Memory B cell (primary cell): ENCODE measurements at places on chromosomes 11 and 22.

- peaks cover 12% of the 10 kb centered on the region for H3K36me3 ChIP-seq
- H3K27ac ChIP-seq = no peak overlapping the region
- peak overlapping the region; percentile 76 for H3K4me3 ChIP-seq
- DNase-seq = no peak
These were observed 15.7 kb upstream of the CDKN1C start for GRCh38 chr11:2901196-2901796.

DNA sequence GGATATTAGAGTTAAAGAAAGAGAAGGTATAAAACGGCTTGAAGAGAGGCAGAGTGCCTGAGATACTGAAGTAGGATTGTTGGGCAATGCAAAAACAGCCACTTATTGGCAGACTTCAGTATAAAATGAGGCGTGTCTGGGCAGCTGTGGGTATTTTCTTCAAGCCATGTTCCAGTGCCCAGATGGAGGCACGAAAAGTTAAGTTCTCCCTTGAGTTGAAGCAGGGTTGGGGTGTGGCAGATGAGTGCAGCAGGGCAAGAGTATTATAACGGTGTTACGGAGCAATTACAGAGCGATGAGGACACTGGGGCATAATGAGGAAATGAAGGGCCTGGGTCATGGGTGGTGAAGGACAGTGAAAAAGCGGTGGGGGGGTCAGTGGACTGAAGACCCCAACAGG, 73.7 kb upstream of the CREB3L1 start:
- no peak overlapping the region for H3K4me3 ChIP-seq
- peaks cover 31% of the 10 kb centered on the region for H3K27me3 ChIP-seq
- no peaks in the 10 kb centered on the region for H3K4me1 ChIP-seq
- DNase-seq = no peak

- no peak overlapping the region for H3K27ac ChIP-seq
- peaks cover 31% of the 10 kb centered on the region for H3K4me1 ChIP-seq
- H3K27me3 ChIP-seq = no peaks in the 10 kb centered on the region
- DNase-seq = no peak
- peaks cover 11% of the 10 kb centered on the region for H3K36me3 ChIP-seq
- H3K4me3 ChIP-seq = no peak overlapping the region
These were observed 11.3 kb downstream of the MAML2 start for GRCh38 chr11:96331699-96332116.

DNA sequence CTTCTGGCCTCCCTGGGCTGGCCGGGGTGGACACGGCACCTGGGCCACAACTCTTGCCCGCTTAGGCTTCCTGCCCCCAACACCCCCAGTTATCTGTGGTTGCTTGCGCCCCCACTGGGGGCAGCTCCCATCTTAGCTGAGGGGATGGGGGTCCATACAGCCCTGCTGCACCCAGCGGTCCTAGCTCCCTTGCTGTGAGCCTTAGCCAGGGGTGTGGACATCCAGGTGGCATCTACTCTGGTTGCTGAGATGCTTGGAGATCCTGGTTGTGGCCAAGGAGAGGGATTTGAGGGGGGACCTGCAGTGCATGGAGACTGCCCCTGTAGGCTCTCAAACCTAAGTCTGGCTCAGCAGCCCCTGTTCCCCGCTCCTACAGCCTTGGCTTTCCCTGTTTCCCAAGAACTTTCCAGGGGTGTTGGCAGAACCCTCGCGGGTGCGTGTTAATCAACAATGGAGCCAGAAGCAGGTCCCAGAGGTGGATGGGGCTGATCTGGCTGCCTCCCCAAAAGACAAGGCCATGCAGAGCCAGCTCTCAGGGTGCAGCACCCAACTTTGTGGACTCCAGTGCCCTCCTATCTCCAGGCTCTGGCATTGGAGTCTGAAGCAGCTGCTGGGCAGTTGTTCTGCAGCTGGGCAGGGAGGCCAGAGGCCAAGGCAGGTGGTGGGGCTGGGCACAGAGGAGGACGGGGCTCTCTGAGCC, 3.3 kb downstream of the KCNQ1 start:
- H3K4me1 ChIP-seq = peaks cover 24% of the 10 kb centered on the region
- H3K27me3 ChIP-seq = no peaks in the 10 kb centered on the region
- peak overlapping the region; percentile 88 for H3K4me3 ChIP-seq
- no peaks in the 10 kb centered on the region for H3K36me3 ChIP-seq
- no peak for DNase-seq

GRCh38 chr11:24124876-24125275, 372.0 kb upstream of the LUZP2 start:
- H3K4me3 ChIP-seq = no peak overlapping the region
- no peaks in the 10 kb centered on the region for H3K36me3 ChIP-seq
- no peaks in the 10 kb centered on the region for H3K4me1 ChIP-seq
- no peaks in the 10 kb centered on the region for H3K27me3 ChIP-seq
- DNase-seq = no peak

- peaks cover 16% of the 10 kb centered on the region for H3K4me1 ChIP-seq
- H3K36me3 ChIP-seq = peaks cover 57% of the 10 kb centered on the region
- peak overlapping the region; percentile 96 for H3K27ac ChIP-seq
- no peaks in the 10 kb centered on the region for H3K27me3 ChIP-seq
- DNase-seq = no peak
- no peak overlapping the region for H3K4me3 ChIP-seq
These were observed 14.5 kb downstream of the AHNAK start for GRCh38 chr11:62532096-62532495.

- H3K36me3 ChIP-seq = no peaks in the 10 kb centered on the region
- H3K27me3 ChIP-seq = peaks cover 2% of the 10 kb centered on the region
- no peak for DNase-seq
- no peak overlapping the region for H3K27ac ChIP-seq
These were observed 496.4 kb downstream of the NTM start for GRCh38 chr11:131866535-131867400.

GRCh38 chr11:70537576-70538571, 139.5 kb downstream of the CTTN start:
- no peak overlapping the region for H3K27ac ChIP-seq
- no peak for DNase-seq
- peaks cover 4% of the 10 kb centered on the region for H3K27me3 ChIP-seq
- H3K4me1 ChIP-seq = no peaks in the 10 kb centered on the region
- H3K36me3 ChIP-seq = peaks cover 3% of the 10 kb centered on the region

DNA sequence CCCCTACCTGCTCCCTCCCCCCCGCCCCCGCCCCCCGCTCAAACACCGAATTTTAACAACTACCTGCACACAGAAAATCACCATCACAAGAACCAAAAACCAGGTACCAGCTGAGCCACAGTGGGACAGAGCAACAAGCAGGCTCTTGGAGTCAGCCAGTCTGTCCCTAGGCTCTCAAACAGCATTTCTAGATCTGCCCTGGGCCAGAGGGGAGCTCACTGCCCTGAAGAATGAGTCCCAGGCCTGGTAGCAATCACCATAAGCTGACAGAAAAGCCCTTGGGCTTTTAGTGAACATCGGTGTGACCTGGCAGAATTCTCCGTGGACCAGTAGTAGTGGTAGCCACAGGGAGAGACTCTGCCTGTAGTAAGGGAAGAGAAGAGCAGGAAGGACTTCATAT, 58.3 kb downstream of the C11orf87 start:
- H3K4me3 ChIP-seq = no peak overlapping the region
- H3K36me3 ChIP-seq = no peaks in the 10 kb centered on the region
- no peaks in the 10 kb centered on the region for H3K27me3 ChIP-seq
- H3K27ac ChIP-seq = no peak overlapping the region
- H3K4me1 ChIP-seq = no peaks in the 10 kb centered on the region

GRCh38 chr11:22558664-22559063, 67.0 kb downstream of the FANCF start:
- H3K4me1 ChIP-seq = no peaks in the 10 kb centered on the region
- no peaks in the 10 kb centered on the region for H3K36me3 ChIP-seq
- no peak for DNase-seq

GRCh38 chr11:35041070-35041554, 97.9 kb upstream of the CD44 start:
- no peaks in the 10 kb centered on the region for H3K36me3 ChIP-seq
- no peak for DNase-seq
- H3K27ac ChIP-seq = peak overlapping the region; percentile 94
- peaks cover 31% of the 10 kb centered on the region for H3K4me1 ChIP-seq
- peak overlapping the region; percentile 80 for H3K4me3 ChIP-seq

DNA sequence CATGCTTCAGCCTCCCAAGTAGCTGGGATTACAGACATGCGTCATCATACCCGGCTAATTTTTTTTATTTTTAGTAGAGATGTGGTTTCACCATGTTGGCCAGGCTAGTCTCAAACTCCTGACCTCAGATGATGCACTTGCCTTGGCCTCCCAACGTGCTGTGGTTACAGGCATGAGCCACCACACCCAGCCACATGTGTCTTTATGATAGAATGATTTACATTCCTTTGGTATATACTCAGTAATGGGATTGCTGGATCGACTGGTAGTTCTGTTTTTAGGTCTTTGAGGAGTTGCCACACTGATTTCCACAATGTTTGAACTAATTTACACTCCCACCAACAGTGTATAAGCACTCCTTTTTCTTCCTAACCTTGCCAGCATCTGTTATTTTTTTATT, 276.2 kb downstream of the METTL15 start:
- no peak overlapping the region for H3K4me3 ChIP-seq
- H3K36me3 ChIP-seq = peaks cover 8% of the 10 kb centered on the region
- no peaks in the 10 kb centered on the region for H3K27me3 ChIP-seq
- DNase-seq = no peak
- no peaks in the 10 kb centered on the region for H3K4me1 ChIP-seq

DNA sequence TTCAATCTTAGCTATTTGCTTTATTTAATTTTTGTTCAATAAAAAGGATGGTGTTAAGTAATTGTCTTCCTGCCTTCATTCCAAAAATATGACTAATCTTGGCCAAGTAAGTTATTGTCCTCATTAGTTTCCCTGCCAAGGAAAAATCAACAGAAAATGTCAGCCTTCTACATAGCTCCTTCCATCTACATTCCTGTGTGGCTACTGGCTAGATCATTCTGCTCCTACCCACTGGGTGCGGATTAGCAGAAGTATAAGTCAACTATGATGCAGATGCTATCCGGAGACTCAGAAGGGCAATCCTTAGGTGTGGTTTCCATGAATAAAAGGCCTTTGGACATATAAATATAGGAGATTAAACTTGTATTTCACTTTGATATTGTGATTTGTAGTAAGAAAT, 154.4 kb downstream of the SBF2 start:
- no peaks in the 10 kb centered on the region for H3K27me3 ChIP-seq
- peaks cover 12% of the 10 kb centered on the region for H3K36me3 ChIP-seq
- H3K4me1 ChIP-seq = no peaks in the 10 kb centered on the region
- no peak overlapping the region for H3K27ac ChIP-seq

- H3K4me1 ChIP-seq = no peaks in the 10 kb centered on the region
- H3K27me3 ChIP-seq = no peaks in the 10 kb centered on the region
- no peak for DNase-seq
- H3K27ac ChIP-seq = no peak overlapping the region
These were observed 15.0 kb downstream of the SIAE start for GRCh38 chr11:124658501-124658900.
